Activated gamma-delta T cell (primary cell): ENCODE measurements at places on chromosomes 5 and 9.

DNA sequence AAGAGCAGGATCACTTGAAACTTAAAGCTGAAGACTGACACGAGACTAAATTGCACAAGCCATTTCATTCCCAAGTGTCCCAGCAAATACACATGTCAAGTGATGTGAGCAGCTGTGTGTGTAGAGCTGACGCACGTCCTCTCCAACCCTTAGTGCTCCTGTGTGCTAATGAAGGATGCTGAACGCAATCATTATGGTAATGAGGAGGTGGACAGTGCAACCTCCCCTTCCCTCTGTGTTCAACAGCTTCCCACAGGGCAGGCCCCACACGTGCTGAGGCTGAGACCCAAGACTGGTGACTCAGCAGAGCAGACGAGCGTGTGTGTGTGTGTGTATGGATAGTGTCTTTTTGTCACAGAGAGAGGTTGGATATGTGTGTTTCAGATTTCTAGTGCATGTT, 702.1 kb downstream of the SEMA5A start:
- DNase-seq = no peak

DNA sequence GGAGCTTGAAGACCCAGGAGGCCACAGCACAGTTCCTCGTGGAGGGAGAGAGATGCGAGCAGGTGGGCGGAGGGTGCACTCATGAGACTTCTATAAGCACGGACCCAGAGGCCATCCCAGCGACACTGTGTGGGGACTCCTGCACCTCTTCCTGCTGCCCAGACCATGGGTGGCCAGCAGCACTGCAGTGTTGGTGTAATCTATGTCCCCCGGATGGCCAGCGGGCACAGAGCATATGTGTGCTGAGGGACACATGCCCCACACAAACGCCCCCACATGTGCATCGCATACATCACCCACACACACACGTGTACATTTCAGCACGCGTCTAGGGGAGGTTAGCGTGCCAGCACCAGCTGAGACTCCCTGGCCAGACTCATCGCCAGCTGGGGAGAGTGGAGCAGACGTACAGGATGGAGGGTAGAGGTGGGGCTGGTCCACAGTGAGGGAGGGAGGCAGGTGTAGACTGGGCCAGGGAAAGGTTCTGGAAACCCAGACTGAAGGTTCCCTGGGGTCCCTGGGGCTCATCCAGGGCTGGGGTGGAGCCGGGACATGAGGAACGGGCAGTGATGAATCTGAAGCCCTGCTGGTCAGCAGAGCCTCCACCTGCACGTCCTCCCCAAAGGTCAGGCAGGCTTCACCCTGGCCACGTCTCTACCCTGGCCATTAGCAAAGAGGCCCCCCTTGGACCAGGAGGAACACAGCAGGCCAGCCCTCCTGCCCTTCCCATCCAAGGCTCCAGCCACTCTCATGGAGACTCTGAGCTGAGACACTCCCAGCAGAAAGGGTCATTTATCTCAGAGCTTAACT, 27.6 kb downstream of the ADAMTS2 start:
- DNase-seq = no peak

DNA sequence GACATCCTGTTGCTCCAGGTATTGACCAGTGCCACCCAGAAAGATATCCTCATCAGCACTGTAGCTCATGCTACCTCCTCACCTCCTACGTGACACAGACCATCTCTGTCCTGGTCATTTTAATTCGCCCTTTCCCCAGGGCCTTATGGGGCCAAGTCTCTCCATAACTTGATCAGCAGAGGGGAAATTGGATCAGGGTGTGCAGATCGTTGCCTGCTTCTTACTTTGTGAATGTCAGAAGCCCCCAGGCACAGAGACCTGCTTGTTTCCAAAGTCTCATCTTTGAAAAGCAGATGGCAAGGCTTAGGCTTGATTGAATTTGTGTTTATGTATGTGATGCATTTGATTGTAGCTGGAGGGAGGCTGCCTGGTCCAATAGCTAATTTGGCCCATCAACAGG, 8.8 kb upstream of the DBH start:
- DNase-seq = no peak

DNA sequence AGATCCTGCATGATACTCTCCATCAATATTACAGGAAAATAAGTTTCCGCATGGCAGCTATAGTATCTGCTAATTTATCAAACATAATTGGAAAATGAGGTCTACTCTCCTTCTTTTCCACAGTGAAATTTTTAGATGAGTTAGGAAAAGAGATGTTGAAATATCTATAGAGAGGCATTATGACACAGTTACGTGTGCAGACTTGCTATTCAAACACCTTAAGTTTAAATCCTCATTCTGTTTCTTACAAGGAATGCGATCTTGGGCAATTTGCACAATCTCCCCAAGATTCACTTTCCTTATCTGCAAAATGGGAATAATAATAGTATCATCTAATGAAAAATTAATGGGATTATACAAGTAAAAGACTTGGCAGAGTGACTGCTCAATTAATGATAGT, 91.7 kb upstream of the SLCO6A1 start:
- DNase-seq = no peak

GRCh38 chr9:89596937-89597555, 7.8 kb upstream of the GADD45G start:
- no peak for DNase-seq

DNA sequence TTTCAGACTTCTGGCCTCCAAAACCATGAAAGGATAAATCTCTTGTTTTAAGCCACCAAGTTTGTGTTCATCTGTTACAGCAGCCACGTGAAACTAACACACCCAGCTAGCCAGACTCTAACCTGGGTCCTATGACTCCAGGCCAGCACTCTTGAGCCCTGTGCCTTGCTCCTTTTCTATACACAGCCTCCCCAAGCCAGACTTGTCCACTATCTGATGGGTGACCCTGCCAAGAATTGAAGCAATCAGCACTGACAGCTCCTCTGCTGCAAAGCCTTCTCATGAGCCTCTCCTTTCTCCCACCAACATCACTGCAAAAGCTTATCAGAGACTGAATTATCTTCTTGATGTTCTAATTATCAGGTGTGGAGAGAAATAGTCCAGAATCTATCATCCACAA, 41.4 kb downstream of the SIL1 start:
- no peak for DNase-seq

GRCh38 chr5:122141751-122142150, 12.4 kb downstream of the ZNF474 start:
- DNase-seq = no peak

- no peak for DNase-seq
Observed at GRCh38 chr5:122322801-122323548, 10.9 kb downstream of the SNCAIP start.

DNA sequence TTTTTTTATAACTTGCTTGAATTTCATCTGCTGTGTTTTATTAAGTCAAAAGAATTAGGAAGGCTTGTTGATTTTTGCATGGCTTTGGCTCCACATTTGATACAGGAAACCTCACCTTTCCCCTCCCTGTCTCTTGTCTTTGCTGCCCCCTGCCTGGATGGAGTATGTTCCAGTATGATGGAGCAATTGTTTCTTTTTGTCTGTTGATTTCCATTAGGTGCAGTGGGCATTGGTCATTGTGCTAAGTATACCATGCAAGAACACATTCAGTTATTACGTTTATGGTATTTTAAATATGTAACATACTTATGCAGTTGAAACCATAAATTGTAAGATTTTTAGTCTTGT, 19.6 kb downstream of the TJP2 start:
- no peak for DNase-seq

- no peak for DNase-seq
Observed at GRCh38 chr9:3361116-3361515, 164.7 kb downstream of the RFX3 start.

- DNase-seq = no peak
Observed at GRCh38 chr5:109962882-109963603, 273.3 kb downstream of the MAN2A1 start.

DNA sequence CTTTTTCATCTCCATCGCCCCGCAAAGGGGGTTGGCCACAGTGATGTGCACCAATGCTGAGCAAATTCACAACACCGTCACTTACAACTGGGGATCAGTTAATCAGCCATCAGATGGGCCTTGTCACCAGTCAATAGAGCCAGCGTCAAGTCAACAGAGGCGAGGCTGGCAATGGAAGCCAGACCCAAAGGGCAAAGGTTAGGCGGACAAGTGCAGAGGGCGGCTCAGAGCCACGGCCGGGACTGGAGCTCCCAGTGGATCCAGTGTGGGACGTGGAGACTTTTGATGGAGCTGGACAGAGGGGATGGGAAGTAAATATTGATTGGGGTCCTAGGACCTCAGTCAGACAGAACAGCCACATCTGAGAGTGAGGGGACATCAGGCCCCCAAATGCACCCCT, 45.7 kb downstream of the DUSP1 start:
- DNase-seq = no peak
